ENCODE measurements at places on chromosomes 6 and 20.

DNA sequence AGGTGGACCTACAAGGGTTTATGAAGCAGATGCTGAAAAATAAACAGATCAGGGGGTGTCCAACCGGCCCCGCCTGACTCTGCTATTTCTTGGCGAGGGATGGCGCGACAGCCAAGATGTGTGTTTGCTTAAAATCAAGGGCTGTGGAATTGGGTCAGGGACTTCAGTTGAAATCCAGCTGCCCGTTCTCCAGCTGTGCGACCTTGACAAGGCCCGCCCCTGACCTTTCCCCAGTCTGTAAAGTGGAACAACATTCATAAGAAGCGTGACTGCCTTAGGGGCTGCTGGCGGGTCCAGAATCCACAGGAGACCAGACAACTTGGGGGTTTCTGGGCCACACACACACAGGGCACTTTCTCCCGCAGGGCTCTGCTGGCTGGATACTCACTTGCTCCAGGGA lies 517.5 kb downstream of the PREX1 start:
- no peak for DNase-seq

DNA sequence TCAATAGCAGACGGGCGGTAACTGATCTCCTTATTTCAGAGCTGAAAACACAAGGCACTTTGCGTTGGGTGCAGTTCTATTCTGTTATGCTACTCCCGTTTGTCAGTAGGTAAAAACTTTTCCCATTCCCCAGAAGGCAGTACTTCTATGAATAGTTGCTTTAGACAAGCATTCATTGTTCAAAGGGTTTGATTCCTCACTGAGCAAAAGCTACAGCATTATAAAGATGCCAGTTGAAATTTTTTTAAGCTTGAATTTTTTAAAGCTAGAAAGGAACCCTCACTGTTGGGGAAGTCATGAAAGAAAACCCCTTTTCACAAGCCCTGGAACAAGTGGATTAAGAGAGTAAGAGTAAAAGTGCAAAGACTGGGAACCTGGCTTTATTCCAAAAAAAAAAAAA lies 42.3 kb downstream of the FUT9 start:
- DNase-seq, result no peak

DNA sequence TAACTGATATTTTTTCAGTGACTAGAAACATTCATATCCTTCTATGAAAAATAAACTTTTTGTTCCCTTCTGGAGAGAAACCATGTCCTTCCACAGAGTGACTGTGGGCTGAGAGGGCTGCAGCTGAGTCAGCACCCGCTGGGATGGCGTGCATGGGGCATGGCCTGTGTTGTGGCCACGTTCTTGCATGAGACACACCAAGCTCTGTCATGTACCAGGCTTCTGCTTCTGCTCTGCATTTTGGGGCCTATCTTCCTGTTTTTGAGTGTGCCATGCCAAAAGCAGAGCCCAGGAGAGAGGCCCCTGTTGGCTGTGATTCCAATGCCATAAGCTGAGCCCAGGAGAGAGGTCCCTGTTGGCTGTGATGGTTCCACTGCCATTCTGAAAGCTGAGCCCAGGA lies 10.8 kb downstream of the APMAP start:
- DNase-seq, result no peak

- DNase-seq, result no peak
Measured at GRCh38 chr6:5705252-5705651, 301.5 kb downstream of the NRN1 start.

- no peak for DNase-seq
Measured at GRCh38 chr6:7806711-7807110, 80.8 kb downstream of the BMP6 start.

GRCh38 chr6:1747003-1747402 lies 137.3 kb downstream of the FOXC1 start:
- DNase-seq, result no peak

GRCh38 chr6:148735989-148736388 lies 10.8 kb upstream of the UST start:
- DNase-seq, result no peak

DNA sequence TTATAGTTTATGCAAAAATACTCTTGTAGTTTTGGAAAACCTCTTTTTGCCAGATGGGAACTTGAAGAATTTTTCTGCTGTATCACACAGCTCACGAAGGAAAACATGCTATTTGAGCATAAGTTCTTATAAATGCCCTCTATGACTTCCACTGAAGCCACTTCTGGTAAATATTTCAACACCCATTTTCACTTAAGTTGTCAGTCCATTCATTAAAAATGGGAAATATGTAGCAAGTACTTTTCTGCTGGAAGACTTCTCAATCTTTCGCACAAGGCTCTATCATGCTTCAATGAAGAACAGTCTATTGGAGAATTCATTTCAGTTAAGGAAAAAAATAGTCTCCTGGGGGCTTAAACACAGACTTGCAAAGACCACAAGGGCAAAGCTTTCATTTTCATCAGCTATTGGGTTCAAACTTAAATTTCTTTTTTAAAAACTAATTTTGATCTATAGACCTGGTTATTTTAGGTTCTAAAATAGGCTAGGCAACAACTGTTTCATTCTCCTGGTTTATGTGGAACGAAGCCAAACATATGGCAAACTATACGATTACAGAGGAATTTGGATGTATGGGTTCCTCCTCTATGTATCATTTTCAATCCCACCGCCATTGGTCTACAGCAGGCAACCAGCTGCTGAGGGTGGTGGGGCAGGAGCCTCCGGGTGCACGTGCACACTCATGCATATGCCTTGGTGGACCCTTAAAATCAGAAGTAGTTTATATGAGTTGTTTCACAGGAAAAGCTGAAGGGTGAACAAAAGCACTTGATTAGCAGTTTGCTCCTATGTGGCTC lies 38.7 kb downstream of the LAMA4 start:
- DNase-seq, result no peak

DNA sequence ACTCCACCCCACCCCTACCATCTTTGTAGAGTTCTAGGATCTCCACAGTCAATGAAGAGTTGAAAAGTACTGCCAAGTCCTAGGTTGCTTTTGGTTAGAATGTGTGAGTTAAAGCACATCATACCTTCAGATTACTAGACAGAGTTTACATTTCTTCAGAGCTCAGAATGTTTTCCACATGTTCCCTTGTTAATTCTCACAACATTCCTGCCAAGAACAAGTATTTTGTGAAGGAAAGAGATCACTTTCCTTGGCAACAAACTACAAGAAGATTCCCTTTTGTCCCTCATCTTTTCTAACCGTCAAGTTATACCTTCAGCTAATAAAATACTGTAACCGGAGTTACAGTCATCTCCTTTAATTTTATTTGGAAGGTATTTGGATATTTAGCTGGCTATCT lies 266.8 kb downstream of the ZFAND3 start:
- no peak for DNase-seq

DNA sequence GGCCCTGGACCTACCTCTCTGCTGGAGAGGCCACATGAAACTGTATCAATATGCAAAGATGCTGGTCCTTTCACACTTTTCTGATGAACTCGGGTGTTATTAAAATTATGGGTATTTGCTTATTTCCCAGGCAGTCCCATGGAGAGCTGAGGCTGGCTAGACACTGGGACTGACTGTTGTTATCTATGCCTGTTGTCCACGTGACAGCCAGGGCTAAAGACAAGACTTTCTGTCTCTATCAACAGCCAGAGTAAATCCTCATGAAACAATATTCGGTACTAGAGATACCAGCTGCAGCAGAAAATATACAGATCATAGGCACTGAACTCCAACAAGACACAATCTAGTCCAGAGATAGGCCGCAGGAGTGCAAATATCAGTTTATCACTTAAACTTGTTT lies 236.4 kb downstream of the FOXA2 start:
- no peak for DNase-seq

DNA sequence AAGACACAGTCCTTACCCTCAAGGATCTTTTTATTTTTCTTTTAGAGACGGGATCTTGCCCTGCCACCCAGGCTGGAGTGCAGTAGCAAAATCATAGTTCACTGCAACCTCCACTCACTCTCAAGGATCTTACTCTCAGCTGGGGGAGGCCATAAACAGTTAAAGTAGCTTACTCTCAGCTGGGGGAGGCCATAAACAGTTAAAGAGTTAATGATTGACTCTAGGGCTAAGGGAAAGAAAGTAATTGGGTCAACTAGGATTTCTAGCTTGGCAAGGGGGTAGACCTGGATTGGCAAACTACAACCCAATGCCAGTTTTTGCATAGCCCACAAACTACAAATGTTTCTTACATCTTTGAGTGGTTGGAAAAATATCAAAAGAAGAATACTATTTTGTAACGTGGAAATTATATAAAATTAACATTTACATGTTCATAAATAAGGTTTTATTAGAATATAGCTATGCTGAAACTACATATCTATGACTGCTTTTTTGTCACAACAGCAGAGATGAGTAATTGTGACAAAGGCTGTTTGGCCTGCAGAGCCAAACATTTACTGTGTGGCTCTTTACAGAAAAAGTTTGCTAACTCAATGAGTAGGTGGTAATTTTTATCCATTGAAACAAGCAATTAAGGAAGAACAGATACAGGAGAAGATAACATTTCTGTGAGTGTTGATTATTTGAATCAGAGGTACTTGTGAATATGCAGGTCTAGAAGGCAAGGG lies 46.4 kb downstream of the PTPRA start:
- no peak for DNase-seq

DNA sequence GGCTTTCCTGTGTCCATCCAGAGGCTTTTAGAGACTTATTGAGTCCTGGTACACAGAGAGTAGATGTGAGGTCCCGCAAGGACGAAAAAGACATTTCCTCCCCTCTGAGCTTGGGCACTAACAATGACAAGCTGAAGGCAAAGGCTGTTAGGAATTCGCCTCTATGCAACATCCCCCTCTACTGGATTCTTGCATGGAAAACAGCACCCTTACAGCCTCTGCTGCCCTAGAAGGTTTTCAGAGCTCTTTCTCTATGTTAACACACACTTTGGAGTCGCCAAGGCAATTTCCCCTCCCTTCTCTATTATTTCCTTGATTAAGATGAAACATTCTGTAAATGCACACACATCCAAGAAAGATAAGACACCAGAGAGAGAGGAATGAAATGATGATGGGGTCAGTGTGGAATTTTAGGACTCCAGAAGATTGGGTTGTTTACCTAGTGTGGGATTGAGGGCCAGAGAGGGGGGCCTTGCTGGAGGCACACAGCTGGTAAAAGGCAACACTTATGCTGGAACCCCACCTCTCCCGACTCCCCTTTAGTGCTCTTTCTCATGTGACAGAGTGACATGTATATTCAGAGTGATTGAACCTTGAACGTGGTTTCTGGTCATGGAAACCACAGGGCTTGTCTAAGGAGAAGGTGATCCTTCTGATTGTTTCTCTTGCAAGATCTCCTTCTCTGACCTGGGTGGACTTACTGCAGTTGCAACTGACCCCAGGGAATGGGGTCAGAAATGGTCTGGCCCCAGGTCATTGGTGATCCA lies 300.7 kb downstream of the CLIC5 start:
- DNase-seq, result peak; percentile 84

GRCh38 chr20:2171266-2171790 lies 69.7 kb downstream of the STK35 start:
- DNase-seq, result no peak

DNA sequence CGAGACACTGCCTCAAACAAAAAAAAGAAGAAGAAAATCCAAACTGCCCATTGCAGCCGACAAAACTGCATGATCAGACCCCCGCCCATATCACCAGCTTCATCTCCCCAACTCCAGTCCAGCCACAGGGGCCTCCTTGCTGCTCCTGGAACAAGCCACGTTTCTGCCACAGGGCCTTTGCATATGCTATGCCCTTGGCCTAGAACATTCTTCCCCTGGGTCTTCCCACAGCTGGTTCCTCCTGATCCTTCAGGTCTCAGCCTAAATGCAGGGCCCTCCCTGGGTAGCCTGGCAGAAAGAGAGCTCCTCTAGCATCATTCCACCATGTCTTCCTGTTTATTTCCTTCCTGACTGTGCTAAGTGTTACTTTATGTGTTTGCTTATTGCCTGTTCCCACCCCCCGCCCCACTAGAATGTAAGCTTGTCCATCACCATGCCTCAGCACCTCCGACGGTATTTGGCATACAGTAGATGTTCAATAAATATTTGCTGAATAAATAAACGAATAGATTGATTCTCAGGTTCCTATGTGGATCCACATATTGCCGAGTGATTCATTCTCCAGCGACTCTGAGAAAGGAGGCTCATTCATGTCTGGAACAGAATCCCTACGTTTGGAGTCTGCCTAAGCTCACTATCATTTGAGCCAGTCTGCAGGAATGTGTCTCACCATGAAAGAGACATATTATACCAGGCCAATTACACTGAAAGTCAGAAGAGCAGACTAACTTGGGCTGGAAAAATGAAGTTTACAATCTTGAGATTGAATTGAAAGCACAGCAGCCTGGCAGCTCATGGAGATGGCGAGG lies 56.1 kb downstream of the NFATC2 start:
- no peak for DNase-seq

DNA sequence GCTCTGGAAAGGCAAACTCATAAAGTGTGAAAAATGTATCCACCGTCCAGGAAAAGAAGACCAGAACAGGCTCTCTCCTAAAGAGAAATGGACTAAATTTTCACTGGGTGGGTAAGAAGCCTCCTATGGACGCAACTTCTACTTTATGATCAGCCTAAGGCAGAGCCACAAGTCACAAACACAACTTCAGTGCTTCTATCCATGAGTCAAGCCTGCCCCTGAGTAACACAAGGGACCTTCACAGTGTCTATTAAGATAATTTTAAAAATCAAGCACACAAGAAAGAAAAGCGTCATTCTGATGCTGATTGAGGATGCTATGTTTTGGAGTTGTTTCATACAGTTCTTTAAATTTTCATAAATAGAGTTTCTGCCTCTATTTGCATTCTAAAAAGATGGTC lies 601.7 kb upstream of the ARID1B start:
- DNase-seq, result no peak

- no peak for DNase-seq
Measured at GRCh38 chr6:18664401-18664800, 277.3 kb downstream of the RNF144B start.

Measured in ELF-1 (cell line).